ENCODE measurements at places on chromosomes 2 and 18.

DNA sequence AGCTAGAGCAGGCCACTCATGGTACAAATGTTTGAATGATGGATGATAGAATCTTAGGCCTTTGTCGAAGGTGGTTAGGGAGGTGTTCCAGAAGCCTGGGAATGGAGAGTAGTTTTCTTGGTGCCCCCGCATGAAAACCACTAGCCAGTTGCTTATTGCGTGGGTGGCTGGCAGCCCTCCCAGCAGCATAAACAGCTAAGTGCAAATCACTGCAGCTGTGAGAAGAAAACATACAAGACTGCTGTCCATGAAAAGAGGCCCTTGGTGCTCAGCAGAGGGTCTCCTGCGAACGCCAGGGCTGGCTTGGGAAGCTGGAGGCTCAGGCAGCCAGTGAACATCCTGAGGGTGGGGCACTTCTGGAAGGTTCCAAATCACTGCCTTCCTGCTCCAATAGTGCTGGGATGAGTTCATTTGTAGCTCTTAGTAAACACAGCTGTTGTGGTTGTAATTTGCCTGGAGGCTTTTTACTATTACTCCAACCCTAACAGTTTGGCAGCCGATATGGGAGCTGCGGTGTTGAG lies 118.8 kb downstream of the MGAT5 start:
- no peak for DNase-seq

GRCh38 chr18:49846718-49847470 lies 33.6 kb upstream of the ACAA2 start:
- no peak for DNase-seq

- DNase-seq, result peak; percentile 77
These were observed 60.1 kb upstream of the IL1RL1 start for GRCh38 chr2:102251042-102251848.

GRCh38 chr2:73250872-73251846 lies 17.1 kb downstream of the CCT7 start:
- no peak for DNase-seq
